Mammary epithelial cell (primary cell): ENCODE measurements at places on chromosomes 1 and 21.
A peak's percentile ranks its signal among the peaks of the same experiment; 100 is the strongest.

- no peak for DNase-seq
These were observed 17.6 kb downstream of the SEC16B start for GRCh38 chr1:177952249-177952648.

DNA sequence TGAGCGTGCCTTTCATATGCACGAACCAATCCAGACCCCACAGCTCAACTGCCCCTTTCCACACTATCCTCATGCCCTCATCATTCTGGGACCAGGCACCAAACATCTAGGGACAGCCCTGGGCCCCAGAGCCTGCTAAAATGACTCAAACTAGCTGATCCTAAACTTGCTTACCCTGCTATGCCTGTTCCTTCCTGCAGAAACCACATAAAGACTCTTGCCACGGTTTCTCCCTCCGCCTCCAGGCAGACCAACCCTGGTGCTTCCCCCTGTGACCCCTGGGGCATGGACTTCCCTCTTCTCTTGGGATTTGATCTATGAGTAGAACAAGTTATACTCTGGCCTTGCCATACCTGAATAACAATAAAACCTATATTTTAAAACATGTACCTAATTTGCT is 138.0 kb upstream of the CD34 start:
- DNase-seq, result peak; percentile 66

GRCh38 chr1:8910914-8911313 is 32.4 kb upstream of the ENO1 start:
- peak; percentile 63 for DNase-seq

DNA sequence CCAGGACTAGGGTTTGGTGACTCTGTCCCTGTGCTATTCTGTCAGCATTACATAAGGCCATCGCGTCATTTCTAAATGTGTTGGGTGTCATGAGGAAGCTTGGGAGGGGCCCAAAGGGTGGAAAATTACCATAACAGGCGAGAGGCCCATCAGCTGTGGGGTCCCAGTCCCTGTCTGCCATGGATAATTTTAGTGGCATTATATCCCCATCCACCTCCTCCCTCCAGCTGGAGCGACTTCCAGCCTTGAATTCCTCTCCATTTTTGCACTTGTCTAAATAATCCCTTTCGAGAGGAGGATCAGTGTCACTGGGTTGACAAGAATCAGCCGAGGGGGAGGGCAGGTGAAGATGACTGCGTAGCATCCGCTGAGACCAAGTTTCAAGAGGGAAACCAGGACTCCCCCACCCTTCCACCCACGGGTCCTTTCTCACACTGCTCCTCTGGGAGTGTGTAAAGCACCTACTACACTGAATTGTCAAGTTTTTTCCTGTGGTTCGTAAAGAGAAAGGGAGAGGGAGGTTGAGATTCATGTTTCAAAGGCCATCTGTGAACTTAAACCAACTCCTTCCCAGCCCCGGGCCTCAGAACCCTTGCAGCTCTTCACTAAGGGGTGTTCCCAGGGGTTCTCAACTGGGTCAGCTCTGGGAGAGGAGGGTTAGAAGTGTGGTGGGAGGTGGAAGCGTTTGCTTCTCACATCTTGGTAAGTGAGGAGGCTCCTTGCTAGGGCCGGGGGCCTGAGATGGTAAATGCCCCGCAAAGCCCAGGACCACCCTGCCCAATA is 29.2 kb downstream of the VASH2 start:
- DNase-seq, result no peak

GRCh38 chr21:44443891-44444285 is 11.4 kb upstream of the LRRC3 start:
- DNase-seq, result no peak

- no peak for DNase-seq
These were observed 128.7 kb downstream of the ZZZ3 start for GRCh38 chr1:77553568-77554291.

- DNase-seq, result no peak
These were observed 144.6 kb downstream of the MAGI3 start for GRCh38 chr1:113534875-113535274.

GRCh38 chr21:28714777-28715464 is 277.8 kb downstream of the LTN1 start:
- peak; percentile 57 for DNase-seq

GRCh38 chr1:52927212-52928014 is at the start of gene SCP2:
Gene SCP2, plus strand, starts transcription at chr1:52927276. Its CDS starts 121 bp downstream, at chr1:52927397.
- peak; percentile 65 for DNase-seq

GRCh38 chr1:168897249-168897648 is 168.2 kb upstream of the DPT start:
- DNase-seq, result no peak

- DNase-seq, result no peak
These were observed 69.4 kb upstream of the TLR5 start for GRCh38 chr1:223212441-223212840.

DNA sequence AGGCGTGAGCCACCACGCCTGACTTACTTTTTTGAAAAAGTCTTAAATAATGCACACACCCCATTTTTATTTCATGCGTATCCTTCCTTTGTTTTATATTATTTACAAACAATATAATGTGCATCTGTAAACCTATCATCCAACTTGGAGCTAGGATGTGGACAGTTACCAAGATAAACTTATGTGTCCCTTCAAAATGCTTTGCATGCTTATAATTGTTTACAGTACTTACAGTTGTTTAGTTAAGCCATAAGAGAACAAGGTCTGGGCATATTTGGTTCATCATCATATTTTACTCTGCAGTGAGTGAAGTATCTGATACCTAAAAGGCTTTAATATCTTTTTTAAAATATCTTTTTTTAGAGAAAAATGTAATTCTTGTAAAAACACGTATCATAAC is 16.1 kb upstream of the HMGN1 start:
- no peak for DNase-seq

DNA sequence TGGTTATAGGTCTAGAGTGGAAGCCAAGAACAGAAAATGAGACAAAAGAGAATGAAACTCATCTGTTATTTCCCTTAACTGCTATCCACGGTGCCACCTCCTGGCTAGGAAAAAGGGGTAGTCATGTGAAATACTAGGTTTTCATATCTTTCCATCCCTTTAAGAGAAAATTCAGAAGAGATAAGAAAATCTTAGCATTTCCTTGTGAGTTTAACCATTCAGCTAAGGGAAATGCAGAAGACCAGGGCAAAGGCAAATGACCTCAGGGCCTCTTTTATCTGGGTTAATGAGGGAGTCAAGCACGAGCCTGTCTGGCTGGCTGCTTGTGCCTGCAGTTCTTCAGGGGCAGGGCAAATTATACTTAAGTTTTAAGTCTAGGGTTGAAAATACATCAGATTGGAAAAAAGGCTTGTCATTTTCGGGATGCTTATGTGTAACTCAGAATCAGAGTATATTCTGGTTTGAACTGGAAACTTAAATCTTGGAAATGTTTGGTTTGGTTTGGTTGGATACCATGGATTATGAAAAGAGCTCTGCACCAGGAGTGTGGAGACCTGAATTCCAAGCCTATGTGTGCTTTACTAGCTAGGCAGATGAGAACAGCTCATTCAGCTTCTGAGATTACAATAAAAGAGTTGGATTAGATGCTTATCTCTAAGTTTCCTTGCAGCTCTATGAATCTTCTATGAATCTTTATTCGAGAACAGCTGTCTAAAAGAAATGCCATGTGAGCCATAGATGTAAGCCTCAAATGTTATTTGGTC is 19.9 kb downstream of the NIBAN1 start:
- DNase-seq, result peak; percentile 54

DNA sequence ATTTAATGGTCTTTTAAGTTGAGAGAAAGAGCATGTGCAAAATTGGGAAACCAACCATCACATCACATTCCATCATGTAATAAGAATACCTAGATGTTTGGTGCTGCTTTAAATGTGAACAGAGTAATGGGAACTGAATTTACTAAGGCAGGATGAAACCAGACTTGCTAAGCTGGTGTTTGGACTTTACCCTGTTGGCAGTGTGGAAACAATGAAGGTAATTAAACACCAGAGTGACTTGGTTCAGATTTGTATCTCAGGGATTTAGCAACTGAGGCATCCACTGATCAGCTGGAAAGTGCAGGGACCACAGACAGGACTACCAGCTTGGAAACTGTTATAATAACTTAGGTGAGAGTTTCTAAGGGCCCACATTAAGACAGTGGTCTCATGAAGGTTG is 263.4 kb downstream of the OLFM3 start:
- no peak for DNase-seq

- no peak for DNase-seq
These were observed 11.9 kb downstream of the STX6 start for GRCh38 chr1:181010789-181011188.

DNA sequence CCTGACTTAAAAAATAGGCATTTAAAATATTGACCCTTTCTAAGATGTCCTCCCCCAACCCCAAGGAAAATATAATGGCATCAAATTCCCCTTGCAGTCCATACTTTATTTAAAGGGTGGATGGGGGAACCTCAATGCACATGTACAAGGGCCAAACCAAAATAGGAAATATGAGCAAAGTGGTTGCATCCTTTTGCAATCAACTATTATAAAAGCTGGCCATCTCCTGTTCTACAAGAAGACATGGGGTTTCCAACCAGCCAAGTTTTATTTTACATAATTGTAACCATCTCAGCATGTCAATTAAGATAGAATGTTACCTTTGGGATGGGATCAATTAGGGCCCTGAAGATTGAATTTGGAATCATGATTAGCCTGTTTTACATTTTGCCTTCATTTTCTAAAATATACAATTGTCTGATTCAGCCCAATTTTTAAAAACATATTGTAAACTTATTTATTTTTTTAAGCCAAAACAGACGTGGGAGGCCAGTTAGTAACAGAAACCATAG is 146.7 kb upstream of the NFIA start:
- no peak for DNase-seq

DNA sequence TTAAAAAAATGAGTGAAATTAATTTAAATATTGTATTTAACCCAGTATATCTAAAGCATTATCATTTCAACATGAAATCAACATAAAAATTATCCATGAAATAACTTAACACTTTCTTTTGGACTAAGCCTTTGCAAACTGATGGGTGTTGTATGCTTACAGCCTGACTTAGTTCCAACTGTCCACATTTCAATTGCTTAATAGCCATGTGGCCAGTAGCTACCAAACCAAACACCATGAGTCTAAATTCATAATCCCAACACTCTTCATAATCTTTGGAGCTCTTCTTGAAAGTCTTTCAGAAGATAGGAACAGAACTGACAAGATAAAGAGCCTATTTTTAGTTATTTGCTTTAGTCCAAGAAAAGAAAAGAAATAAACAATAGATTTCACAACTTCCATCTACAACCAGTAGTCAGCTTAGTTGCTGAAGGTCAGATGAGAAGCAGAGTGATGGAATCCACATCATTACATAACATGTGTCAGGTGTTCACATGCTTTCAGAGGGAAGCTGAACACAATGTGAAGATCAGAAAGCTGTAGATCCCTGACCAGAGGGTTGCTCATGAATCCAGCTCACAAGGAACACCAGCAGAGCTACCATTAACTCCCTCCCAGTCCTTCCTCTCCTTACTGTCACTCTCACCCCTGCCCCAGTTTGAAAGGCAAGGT is 144.0 kb upstream of the ZNF648 start:
- peak; percentile 21 for DNase-seq

GRCh38 chr1:226002667-226003501 is 3.7 kb upstream of the SDE2 start:
- DNase-seq, result peak; percentile 39

- no peak for DNase-seq
These were observed 40.1 kb downstream of the MAST2 start for GRCh38 chr1:45843474-45843905.

GRCh38 chr1:185534801-185535200 is 199.4 kb upstream of the HMCN1 start:
- no peak for DNase-seq

DNA sequence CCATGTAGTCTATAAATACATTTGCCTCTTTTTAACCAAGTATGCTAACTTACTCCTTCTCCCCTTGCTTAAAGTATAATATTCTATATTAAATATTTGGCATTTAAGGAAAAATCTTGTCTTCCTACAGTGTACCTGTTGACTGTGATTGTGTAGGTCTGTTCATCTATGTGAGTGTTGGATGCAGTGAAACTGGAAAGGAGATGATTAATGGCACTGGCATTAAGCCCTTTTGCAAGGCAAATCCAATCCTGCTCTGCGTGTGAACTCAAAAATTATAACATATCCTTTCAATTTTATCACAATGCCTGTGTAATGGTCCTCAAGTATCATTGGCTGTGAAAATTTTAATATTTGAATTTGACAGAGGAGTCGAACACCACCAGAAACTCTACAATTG is 565.0 kb downstream of the KCNT2 start:
- peak; percentile 37 for DNase-seq

DNA sequence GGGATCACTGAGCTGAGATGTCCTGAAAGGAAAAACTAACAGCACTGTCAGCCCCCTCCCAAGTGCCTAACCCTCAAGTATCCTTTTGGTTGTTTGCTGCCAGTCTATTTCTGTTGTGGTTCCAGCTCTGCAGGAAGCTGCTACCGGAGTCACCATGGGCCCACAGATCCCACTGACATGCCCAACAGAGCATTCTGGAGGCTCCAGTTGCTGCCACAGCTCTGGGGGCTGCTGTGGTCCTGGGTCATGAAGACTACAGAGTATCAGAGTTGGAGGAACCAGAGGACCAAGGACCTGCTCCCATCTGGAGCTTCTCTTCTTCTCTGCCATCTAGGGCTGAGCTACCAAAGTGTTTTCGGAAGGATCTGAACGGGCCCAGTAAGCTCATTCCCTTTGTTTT is 910 bp downstream of the LCE3A start:
- DNase-seq, result no peak
